Left renal pelvis (tissue), 4 donors: ENCODE measurements at places on chromosomes 1 and 21.

- no peak for DNase-seq
Measured at GRCh38 chr1:162823771-162824525, 33.4 kb downstream of the HSD17B7 start.

DNA sequence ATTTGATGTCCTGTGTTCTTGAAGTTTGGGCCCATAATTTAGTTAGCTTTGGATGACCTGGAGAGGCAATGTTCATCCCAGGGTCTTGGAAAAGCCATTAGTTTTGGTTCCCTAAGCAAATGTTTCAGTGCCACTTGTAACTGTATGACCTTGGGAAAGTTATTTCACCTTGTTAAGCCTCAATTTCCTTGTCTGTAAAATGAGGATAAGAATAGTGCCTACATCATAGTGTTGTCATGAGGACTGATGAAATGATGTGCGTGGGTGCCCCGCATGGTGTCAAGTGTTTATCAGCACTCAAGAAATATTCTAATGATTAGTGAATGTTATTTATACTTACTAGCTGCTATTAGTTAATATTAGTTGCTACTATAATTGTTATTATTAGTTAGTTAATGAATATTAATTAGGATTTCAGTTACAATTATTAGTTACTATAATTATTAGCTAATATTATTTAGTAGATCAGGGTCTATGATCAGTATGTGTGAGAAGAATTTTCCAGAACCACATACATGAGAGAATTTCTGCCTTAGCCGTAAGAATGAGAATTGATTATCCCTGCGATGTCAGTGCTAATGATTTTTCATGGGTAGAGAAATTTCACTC is 1.9 kb downstream of the SH3BGR start:
- DNase-seq = no peak

GRCh38 chr1:27668808-27669723 is 2.9 kb downstream of the IFI6 start:
- no peak for DNase-seq

DNA sequence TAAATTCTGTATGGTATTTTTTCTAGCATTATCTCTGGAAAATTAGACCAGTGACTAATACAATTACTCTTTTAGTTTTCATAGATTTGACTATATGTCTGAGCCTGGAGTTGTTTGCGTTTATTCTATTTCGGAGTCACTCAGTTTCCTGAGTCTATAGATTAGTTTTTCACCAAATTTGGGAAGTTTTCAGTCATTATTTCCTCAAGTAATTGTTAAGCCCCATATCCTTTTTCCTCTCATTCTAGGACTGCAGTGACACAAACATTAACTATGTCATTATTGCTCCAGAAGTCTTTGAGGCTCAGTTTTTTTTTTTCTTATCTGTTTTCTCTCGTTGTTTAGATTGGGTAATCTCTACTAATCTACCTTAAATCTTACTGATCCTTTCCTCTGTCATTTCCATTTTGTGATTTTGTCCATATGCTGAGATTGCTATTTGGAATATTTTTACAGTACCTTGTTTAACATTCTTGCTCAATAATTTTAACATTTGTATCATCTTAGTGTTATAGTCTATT is 886.2 kb downstream of the LTN1 start:
- no peak for DNase-seq

DNA sequence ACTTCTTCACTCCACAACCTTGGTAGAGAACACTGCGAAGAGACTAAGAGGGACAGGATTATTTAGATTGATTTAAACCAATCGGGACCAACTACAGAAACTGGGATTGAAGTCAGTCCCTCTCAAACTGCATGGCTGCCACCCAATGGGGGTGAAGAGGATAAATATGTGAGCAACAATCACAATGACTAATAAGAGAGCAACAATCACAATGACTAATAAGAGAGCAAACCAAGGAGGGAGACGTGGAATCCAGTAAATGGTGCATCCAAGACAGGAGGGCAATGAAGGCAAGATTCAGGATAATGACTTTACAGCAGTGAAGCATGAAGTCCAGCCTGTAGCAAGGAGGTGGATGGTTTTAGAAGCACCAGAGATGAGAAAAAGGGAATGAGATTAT is 322.8 kb downstream of the TTLL7 start:
- DNase-seq = no peak

DNA sequence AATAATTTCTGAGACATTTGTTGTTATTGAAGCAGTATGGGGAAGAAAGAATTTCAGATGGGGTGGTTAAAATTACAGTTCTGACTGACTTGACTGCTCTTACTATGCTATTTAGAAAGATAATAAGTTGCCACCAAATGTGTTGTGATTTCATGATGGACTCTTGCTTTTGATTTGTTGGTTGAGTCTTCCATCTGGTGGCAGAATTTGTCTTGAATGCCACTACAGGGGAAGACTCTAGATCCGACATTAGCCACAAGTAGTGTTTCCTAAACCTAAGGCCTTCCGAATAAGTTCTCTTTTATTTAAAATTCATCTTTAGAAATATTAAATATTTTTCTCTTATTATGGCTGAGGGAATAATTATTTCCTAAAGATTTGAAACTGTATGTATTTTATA is 190.9 kb upstream of the ADGRL4 start:
- DNase-seq = no peak

- DNase-seq = no peak
Measured at GRCh38 chr1:200917291-200917817, 22.7 kb downstream of the INAVA start.

DNA sequence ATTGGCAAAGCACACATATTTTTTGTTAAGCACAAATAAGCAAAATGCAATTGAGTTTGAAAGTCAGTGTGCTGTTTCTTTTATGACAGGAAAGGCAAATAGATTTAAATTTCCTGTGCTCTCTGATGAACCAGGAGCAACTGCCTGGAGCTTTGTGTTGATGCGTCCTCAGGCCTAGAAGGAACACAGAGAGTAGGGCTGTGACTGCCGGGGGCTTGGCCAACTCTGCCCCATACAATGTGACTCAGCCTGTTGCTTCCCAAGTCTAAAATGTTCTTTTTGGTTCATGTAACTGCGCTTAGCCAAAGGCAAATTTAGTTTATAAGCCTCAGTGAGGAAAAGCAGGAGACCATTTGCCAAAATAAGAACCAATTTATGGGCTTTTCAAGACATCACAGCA is 37.5 kb downstream of the TOR1AIP2 start:
- DNase-seq = no peak

- DNase-seq = no peak
Measured at GRCh38 chr1:240658312-240658960, 46.5 kb upstream of the GREM2 start.

- DNase-seq = no peak
Measured at GRCh38 chr1:93635614-93636543, 45.8 kb downstream of the BCAR3 start.

DNA sequence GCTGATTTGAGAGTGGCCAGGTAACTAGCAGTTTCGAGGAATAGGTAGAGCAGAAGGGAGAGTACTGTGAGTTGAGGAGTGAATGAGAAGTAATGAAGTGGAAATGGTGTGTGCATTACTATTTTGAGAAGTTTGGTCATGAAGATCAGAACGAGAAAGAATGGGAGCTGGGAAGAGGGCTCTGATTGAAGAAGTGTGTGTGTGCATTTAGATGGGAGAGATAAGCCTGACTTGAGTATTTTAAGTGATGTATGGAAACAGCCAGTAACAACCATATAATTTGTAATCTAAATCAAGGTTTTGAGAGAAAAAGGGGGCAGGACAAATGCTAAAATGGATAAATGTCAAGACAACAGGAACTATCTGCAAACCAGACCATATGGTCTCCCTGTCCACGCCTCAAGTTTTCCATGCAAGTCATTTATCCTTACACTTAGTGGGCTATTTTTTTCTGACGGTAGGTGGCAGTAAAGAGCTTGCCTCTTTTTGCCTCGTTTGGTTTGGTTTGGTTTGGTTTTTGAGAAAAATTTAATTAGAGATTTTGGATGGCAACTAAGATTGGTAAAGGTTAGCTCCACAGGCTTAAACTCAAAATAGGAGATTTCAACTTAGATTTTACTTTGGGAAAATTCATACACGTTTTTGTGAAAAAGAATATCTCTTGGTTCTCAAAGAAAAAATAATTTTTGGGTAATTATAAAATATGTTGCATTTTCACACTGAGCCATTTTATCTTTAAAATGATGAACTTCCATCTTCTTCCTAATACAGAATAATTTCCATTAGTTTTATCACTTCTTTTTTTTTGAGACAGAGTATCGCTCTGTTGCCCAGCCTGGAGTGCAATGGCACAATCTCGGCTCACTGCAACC is 9.5 kb upstream of the B3GALNT2 start:
- DNase-seq = peak; percentile 65

DNA sequence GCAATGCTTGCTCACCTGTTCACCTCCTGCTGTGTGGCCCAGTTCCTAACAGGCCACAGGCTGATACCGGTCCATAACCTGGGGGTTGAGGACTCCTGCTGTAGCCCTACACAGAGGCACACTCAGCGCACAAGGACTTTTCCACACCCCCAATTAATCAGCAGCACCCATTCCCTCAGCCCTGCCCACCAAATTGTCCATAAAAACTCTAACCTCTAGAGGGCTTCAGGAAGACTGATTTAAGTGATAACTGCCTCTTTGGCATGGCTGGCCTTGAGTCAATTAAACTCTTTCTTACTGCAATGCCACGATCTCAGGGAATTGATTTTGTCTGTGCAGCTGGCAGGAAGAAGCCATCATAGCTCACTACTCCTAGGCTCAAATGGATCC is 71.3 kb upstream of the MUTYH start:
- no peak for DNase-seq

DNA sequence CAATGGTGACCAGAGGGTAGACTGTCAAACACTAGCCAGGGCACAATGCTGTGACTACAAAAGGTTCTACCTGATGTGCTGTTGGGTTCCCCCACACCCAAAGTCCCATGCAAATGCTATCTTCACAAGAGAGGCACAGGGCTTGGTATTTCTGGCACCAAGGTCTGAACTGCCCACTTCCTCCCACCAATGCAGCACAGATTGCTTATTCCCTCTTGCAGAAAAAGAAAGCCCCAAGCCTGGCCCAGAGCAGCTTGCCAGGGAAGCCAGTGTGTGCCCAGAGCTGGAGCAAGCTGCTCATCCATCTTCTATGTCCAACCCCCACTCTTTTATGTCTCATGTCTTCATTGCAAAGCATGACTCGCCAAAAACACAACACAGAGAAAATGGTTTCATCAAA is 149.4 kb upstream of the CAMK1G start:
- no peak for DNase-seq

- no peak for DNase-seq
Measured at GRCh38 chr1:205248793-205249601, 21.3 kb downstream of the TMCC2 start.

DNA sequence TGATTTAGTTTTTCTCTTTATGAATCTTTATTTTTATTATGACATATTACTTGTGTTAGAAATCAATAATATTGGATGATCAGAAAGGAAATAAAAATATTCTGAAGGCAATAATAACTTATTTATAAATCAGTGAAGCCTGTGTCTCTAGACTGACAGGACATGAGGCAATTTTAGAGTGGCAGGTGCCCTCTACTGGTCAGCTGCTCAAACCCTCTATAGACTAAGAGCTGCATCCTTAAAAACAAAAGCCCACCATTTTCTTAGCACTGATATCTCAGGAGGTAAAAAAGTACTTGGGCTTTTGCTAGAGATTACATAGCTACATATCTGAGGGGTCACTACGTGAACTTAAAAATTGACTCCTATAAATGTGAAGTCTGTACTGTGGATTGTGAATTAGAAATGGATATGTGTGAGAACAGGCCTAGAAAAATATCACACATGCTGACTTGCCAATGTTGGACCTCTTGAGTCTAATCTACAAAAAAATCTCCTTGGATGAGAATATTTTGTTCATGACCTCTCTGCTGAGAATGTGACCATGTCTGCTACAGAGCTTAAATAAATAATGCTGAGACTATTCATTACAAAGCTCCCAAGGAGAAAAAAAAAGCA is 597.9 kb upstream of the ADAMTS5 start:
- no peak for DNase-seq

DNA sequence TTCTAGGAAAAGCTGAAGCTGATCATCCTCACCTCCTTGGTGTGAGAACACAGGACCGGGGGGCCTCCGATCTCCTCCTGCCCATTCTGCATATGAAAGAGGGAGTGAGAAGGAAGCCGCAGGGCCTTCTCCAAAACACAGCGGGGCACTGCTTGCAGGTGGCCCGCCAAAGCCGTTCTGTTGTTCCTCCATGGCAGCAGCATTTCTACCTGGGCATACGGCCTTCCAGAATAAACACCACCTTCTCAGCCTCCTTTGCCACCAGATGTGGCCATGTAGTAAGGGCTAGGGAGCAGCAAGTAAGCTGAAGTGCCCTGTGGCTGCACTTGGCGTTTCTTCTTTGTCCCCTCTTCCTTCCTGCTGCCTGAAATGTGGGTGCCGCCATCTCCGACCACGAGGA is 214.9 kb downstream of the TOMM20 start:
- DNase-seq = no peak
